ENCODE measurements at places on chromosomes 16 and 17. TPM values are rescaled to one million over a fixed set of nuclear protein-coding genes. Genes with fewer than 3 reads are reported as not detected.

DNA sequence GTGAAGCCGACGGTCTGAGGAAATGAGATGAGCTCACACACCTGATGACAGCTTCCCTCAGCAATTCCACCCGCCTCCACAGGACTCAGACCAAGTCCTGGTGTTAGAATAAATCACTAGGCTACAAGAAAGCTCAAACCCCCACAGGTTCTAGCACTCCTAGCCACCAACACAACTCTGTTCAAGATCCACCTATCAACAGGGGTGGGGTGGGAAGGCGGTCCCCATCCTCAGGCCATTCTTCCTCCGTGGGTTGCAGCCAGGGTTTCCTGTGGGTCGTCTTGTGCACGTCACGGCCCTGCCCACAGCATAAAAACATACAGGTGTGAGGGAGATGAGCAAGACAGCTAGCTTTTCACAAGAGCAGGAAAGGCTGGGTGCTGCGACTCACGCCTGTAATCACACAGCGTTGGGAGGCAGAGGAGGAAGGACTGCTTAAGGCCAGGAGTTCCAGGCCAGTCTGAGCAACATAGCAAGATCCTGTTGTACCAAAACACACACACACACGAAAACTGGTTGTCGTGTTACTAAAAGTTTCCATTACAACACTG lies 81.1 kb downstream of the ANKRD11 start:
- DNase-seq: no peak

GRCh38 chr17:20982589-20983358 lies 60.0 kb downstream of the USP22 start:
- no peak for DNase-seq

GRCh38 chr16:53937161-53937880 lies 233.4 kb downstream of the FTO start:
- no peak for DNase-seq

- DNase-seq: no peak
Observed at GRCh38 chr16:73092236-73092781, 44.4 kb upstream of the ZFHX3 start.

- no peak for DNase-seq
Observed at GRCh38 chr16:27495191-27495590, 54.5 kb downstream of the GTF3C1 start.

Gene TBC1D3C
- total RNA-seq: 0.03 TPM

DNA sequence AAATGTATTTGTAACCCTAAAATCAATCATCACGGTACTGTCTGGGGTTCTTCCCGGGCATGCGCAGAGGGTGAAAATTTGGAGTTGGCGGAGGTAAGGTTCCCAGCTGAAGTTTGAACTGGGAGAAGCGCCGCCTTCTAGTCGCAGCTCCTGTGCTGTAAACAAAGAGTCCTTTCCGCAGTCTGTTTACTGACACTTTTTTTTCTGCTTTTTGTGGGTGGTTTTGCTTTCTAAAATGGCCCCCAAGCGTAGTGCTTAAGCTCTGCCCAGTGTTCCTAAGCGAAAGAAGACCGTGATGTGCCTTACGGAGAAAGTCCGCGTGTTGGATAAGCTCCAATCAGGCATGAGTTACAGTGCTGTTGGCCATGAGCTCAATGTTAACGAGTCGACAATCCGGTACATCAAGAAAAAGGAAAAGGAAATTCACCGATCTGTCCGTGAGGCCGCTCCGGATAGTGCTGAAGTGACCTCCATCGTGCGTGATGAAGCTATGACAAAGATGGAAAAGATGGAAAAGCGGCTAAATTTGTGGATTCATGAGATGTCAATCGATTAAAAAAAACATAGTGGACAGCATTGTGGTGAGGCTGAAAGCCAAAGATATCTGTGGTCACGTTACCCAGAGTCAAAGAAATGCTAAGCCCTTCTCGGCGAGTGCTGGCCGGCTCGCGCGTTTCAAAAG lies 570 bp upstream of the CFDP1 start:
- peak; percentile 80 for DNase-seq

- no peak for DNase-seq
Observed at GRCh38 chr17:68288804-68289203, 2.1 kb downstream of the SLC16A6 start.
